EH (cell line): ENCODE measurements at places on chromosomes 5 and 9.
A peak's percentile ranks its signal among the peaks of the same experiment; 100 is the strongest.

DNA sequence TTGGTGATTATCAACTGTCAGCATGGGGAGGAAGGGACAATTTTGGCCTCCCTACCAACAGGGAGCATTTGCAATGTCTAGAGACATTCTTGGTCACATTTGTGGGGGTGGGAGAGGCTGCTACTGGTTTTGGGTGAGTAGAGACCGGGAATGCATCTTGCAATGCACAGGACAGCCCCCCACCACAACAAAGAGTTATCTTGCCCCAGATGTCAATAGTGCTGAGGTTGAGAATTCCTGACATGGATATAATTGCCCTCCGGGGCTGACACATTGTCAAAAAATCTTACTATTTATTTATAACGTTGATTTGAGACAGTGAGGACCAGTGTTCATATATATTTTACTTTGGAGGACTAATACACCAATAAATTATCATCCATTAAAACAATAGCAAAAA, 316.1 kb downstream of the PSAT1 start:
- peak; percentile 53 for DNase-seq

- peak; percentile 97 for DNase-seq
Observed at GRCh38 chr5:172417983-172418630, 36.2 kb downstream of the SH3PXD2B start.

- DNase-seq = no peak
Observed at GRCh38 chr5:159695741-159696294, 220.5 kb upstream of the ADRA1B start.

- no peak for DNase-seq
Observed at GRCh38 chr5:166211640-166212039, 2079.8 kb upstream of the WWC1 start.

DNA sequence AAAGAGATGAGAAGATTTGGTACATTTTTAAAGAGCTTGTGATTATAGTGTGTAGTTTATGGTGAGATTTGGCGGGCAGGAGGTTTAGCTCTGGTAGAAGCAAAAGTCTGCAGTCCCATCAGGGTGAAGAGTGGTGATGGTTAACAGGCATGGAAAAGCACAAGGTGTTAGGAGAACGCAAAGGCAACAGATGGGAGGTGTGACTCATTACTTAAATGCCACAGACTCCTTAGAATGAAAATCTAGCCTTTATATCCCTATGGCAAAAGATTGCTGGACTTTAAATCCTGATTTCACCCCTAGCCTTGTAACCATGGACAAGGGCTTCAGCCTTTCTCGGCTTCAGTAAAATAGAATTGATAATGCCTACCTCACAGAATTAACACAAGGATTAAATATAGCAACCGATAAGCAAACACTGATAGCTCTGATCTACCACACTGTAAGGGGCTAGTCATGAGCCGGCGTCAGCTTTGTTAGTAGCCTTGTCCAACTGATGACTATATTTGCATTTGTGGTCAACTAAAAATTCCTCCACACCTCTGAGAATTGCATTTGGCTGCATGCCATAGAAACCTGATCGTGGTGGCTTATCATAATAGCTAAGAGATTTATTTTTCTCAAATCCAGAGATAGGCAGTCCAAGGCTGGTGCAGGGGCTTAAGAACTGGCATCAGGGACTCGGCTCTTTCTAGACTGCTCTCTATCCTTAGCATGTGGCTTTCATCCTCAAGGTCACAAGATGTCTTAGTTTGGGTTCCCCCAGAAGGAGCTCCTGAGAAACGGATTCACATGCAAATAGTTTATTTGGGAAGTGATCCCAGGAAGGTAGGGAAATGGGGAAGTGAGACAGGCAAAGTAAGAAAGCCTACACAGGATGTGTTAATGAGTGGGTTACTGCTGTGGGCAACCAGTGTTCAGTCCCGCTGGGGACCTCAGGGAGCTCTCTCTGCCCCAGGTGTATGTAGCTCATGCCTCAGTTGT, 19.6 kb downstream of the MFAP3 start:
- peak; percentile 13 for DNase-seq

DNA sequence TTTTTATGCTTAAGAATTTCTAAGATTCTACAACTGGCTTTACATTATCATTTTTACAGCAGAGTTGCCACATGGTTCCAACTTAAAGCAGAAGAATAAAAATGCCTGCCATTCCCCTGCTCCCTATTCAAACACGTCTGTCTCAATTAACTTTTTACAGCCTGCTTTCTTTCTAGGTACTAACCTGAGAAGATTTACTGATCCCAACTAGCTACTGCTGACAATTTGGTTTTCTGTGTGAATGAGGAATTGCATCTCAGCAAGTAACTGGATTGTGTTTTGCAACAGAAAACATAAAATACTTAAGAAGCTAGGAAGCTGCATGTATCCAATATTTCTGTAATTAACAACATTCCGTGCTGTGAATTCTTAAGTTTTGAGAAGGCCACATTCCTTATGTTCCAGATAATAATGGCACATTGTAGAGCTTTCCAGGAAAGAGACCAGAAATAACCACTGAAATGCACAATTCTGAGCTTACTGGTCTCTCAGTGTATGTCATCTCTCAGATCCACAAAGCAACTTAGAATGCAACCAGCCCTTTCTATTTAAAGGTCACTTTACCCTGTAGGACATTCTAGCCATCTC, 306.8 kb upstream of the NMUR2 start:
- no peak for DNase-seq

DNA sequence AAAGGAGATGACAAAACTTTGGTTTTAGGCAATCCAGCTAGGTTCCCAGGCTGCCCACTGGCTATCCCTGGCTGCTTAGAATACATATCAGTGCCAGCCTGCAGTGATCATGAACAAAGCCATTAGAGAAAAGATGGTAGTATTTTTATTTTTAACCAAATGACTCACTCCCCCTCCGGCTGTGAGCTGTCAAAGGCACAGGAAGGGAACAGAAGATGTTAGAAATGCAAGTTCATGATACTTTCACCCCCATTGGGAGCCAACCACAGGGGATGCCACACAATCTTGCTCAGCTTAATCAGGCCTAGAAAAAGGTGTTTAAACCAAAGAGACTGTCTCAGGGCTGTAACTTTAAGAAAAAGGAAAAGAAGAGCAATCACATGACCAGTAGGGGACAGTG, 70.3 kb upstream of the ASTN2 start:
- peak; percentile 65 for DNase-seq

DNA sequence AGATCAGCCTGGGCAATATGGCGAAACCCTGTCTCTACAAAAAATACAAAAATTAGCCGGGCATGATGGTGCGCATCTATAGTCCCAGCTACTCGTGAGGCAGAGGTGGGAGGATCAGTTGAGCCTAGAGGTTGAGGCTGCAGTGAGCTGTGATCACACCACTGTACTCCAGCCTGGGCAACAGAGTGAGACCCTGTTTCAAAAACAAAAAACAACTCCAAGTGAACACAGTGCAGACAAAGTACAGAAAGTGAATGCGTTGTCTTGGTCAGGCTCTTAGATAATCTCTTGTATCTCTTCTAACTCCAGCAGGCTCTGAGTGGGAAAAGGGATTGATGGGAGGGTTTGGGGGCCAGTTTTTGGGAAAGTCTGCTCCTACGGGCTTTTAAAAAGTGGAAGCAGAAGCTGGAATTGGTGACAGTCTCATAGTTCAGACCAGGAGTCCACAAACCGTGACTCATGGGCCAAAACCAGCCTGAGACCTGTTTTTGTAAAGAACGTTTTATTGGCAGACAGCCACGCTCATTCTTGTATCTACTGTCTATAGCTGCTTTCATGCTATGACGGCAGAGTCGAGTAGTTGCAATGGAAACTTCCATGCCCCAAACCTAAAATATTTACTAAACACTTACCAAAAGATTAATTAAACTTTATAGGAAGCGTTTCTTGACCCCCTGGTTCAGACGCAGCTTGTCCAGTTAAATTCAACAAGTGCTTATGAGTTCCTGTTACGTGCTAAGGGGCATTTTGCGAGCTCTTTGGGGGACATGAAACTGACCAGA, 32.9 kb downstream of the NDST1 start:
- DNase-seq = peak; percentile 98

DNA sequence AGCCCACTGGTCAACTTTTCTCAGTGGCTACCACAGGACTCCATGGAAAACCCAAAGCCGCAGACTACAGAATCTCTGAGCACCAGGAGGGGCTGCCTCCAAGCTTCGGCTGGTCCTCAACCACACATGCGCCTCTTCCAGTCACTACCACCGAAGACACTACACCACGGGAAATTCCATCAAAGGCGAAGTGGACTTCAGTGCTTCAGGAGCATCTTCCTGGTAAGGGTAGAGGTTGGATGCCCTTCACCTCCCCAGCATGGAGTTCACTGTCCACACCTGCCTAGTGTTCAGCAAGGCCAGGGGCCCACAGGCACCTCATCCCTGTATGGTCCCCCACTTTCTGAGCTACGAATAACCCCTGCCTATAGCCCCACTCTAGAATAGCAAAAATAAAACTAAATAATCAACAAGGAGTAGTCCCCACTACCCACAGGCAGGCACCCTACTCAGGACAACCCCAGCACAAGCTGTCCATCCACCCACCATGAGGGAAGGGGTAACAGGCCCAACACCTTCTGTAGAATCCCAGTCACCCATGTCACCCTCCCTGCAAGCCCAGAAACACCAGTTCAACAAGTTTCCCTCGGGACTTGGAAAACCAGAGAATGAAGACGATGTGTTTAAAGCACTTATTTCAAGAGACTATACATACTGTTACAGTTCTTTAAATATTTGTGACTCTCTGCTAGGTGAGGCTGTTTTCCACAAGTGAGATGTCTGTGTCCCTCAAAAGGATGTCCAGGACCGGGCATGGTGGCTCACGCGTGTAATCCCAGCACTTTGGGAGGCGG, 2.6 kb downstream of the VDAC1 start:
- DNase-seq = no peak

DNA sequence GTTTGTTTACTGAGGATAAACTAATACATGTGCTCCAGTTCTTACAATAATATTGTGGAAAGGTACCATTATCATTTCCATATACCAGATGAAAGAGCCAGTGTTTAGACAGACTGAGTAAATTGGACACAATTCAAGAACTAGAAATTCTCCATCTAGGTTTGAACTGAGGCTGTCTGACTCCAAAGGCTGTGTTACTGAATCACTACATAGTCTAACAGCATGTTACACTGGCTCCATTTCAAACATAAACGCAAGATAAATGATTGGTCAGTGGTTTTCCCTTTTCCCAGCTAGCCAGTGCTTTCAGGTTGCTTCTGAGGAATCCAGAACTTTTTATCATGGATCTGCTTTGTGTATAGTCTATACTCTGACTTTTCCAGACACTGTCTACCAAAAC, 8.1 kb downstream of the SPDL1 start:
- DNase-seq = peak; percentile 62

- no peak for DNase-seq
Observed at GRCh38 chr9:106450549-106450948, 412.4 kb upstream of the ZNF462 start.

DNA sequence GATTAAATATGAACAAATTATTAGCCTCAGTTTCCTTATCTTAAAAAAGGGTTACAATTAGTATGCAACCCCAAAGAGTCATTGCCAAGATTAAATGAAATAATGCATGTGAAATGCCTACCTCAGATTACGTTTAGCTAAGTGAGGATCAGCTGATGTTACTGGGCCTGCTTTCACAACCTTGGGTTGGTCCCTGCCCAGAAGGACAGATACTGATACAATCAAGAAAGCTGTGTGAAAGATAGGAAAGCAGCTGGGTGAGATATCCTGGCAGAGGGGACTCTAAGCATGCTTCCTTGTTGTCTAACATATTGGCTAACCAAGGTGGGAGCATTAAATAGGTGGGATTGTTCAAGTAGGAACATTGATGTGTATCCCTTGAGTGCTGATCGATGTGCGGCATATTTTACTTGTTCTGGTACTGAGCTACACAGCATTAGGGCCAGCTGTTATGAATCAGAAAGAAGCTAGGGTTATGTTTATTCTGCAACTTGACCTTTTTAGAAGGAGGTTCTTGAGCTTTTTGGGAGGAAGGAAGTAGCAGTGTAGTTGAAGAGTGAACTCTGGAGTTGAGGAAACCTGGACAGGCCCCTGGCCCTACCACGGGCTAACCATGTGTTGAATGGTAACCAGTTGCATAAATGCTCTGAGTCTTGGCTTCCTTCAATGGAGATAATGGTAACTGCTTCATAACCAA, 28.9 kb downstream of the SNX24 start:
- DNase-seq = no peak

- DNase-seq = peak; percentile 1
Observed at GRCh38 chr9:75855509-75855908, 35.0 kb upstream of the PCSK5 start.

DNA sequence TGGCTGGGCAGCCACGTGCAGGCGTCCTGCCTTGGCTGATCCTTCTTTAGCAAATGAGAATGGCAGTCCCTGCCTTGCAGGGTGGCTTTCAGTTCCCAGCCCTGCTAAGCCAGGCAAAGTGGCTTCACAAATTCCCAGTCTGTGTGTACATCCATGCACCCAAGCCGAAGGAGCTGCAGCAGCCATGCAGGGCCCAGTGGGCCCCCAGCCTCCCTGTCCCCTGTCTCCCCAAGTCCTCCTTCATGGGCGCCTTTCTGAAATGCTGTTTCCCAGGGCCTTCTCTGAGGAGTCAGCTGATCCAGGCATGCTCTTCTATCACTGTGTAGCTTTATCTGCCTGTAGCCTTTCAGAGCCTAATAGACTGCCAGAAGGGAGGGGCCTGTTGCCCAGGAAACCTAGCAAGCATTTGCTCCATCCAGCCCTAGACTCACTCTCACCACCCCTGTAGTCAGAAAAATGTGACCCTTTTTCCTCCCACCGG, 47.4 kb upstream of the SHC3 start:
- DNase-seq = peak; percentile 23

- DNase-seq = no peak
Observed at GRCh38 chr5:52419357-52419756, 368.4 kb upstream of the ITGA1 start.

DNA sequence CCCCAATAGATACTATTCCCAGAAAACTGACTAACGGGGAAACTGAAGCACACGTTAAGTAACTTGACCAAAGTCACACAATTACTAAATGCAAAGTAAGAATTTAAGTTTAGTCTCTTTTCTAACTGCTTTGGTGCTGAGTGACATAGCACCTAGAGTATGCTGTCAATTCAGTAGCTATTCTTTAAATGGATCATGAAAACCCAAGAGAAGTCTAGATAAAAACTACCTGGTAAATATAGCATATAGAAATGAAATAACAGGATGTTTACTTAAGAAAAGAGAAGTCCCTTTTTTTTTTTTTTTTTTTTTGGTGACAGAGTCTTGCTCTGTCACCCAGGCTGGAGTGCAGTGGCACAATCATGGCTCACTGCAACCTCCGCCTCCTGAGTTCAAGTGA, 129.2 kb downstream of the PDE4D start:
- no peak for DNase-seq

DNA sequence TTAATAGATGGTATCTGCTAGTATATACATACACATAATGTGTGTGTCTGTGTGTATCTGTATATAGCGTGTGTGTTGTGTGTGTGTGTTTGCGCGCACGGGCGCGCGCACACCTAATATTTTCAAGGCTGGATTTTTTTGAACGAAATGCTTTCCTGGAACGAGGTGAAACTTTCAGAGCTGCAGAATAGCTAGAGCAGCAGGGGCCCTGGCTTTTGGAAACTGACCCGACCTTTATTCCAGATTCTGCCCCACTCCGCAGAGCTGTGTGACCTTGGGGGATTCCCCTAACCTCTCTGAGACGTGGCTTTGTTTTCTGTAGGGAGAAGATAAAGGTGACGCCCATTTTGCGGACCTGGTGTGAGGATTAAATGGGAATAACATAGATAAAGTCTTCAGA, 757 bp downstream of the FXN start:
- DNase-seq = no peak
